Occipital lobe (tissue), 3 donors: ENCODE measurements at places on chromosomes 6 and 20.
A peak's percentile ranks its signal among the peaks of the same experiment; 100 is the strongest.

GRCh38 chr20:23289249-23289648, 61.3 kb upstream of the NXT1 start:
- no peak for DNase-seq

DNA sequence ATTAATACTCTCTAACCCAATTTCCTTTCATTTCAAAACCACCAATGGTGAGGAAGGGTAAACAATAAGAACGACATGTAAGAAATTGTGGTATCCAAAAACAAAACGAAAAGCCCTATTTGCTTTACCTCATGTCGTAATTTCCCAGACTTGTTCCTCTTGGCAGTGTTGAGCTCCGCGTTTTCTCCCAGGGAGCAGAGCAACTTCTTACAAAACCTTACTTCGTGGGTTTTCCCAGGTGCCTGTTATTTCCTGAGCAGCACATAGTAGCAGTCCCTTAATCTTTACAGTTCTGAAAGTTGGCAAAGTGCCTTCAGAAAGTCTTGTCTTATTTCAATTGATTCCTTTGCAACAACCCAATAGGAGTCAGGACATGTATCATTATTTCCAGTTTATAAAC, 207.9 kb upstream of the MARCKS start:
- DNase-seq: no peak

- DNase-seq: no peak
These were observed 20.5 kb downstream of the SIRPA start for GRCh38 chr20:1915725-1916124.

DNA sequence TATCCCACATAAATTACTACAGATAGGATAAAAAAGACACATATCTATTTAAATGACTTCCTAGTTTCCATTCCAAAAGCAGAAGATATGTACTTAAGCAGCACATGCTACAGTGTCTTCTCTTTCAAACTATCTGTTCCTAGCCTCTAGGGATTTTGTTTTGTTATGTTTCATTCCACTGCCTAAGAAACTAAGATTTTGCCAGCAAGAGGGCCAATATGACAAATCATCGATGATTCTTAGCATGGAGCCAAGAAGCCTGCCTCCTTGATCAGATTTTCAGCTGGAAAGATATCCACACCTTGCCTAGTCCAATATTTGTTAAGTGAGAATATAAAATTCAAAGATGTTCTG, 7.0 kb downstream of the SNX5 start:
- no peak for DNase-seq

GRCh38 chr6:45421709-45422502, 44.2 kb upstream of the SUPT3H start:
- peak; percentile 61 for DNase-seq

- no peak for DNase-seq
These were observed 116.5 kb downstream of the SCML4 start for GRCh38 chr6:107707346-107708275.

- no peak for DNase-seq
These were observed 84.1 kb upstream of the EPB41L1 start for GRCh38 chr20:36070451-36070850.
